Hair follicle dermal papilla cell (primary cell): ENCODE measurements at places on chromosomes 3 and 15. TPM values are rescaled to one million over a fixed set of nuclear protein-coding genes. Genes with fewer than 3 reads are reported as not detected.

Gene LINGO1
- total RNA-seq: not detected in 2 replicates

Gene ABI3BP
- 28.9 and 61.1 TPM in 2 replicates for total RNA-seq

Gene SLC12A1
- not detected in 2 replicates for total RNA-seq

Gene MNS1
- 0.73 and 0.81 TPM in 2 replicates for total RNA-seq

Gene LRRC31
- total RNA-seq: not detected in 2 replicates

Gene CD200R1
- total RNA-seq: 0.16 TPM in 1 of 2 replicates, not detected in the other

Gene SUSD5
- 8.4 and 16.1 TPM in 2 replicates for total RNA-seq

Gene TERC
- total RNA-seq: 104 and 183 TPM in 2 replicates

Gene RARB
- 23.7 and 25.8 TPM in 2 replicates for total RNA-seq

Gene LRRC49
- total RNA-seq: 8.5 and 17.0 TPM in 2 replicates

Gene P3H2
- 11.0 and 11.8 TPM in 2 replicates for total RNA-seq

Gene MYL3
- total RNA-seq: 2.3 and 9.2 TPM in 2 replicates

Gene PPARG
- 14.8 and 20.8 TPM in 2 replicates for total RNA-seq

Gene GPR160
- total RNA-seq: 0.32 and 0.36 TPM in 2 replicates

Gene STRA6
- 1.1 and 5.2 TPM in 2 replicates for total RNA-seq

Gene C3orf49
- total RNA-seq: not detected in 2 replicates

Gene GOLGA8M
- total RNA-seq: 0.16 and 0.73 TPM in 2 replicates

Gene CLDN18
- total RNA-seq: under 0.01 TPM in 1 of 2 replicates, not detected in the other

Gene CRYGS
- total RNA-seq: 0.65 and 0.85 TPM in 2 replicates

Gene AHSG
- not detected in 2 replicates for total RNA-seq

Gene CELF6
- 0.16 and 0.36 TPM in 2 replicates for total RNA-seq

Gene IL20RB
- total RNA-seq: 15.1 and 31.3 TPM in 2 replicates

Gene DISP2
- 0.49 and 0.65 TPM in 2 replicates for total RNA-seq

Gene ZIC4
- total RNA-seq: 4.5 and 9.7 TPM in 2 replicates

Gene SOX14
- total RNA-seq: not detected in 2 replicates

Gene HCLS1
- total RNA-seq: 1.3 and 2.6 TPM in 2 replicates

Gene SCAMP5
- total RNA-seq: 1.5 and 7.7 TPM in 2 replicates

Gene GPR62
- total RNA-seq: not detected in 2 replicates

Gene LDHAL6B
- not detected in 2 replicates for total RNA-seq

Gene CHST13
- 0.24 and 0.65 TPM in 2 replicates for total RNA-seq

Gene IMPDH2
- total RNA-seq: 247 and 273 TPM in 2 replicates

Gene SMCO1
- 0.16 TPM in 1 of 2 replicates, not detected in the other for total RNA-seq

Gene B3GALNT1
- total RNA-seq: 16.8 and 20.3 TPM in 2 replicates

Gene SERINC4
- total RNA-seq: under 0.01 and 0.12 TPM in 2 replicates

Gene PP2D1
- not detected in 2 replicates for total RNA-seq

Gene ATG7
- total RNA-seq: 71.5 and 79.8 TPM in 2 replicates

Gene CLDN1
- total RNA-seq: 0.32 and 0.85 TPM in 2 replicates

Gene TARS3
- total RNA-seq: 10.8 and 12.7 TPM in 2 replicates

Gene UROC1
- total RNA-seq: not detected in 2 replicates

Gene STX19
- total RNA-seq: 0.16 TPM in 1 of 2 replicates, not detected in the other

Gene SERPINI2
- total RNA-seq: not detected in 2 replicates

Gene ROPN1
- total RNA-seq: not detected in 2 replicates
